DND-41 (cell line): ENCODE measurements at places on chromosomes 2 and 18.
A peak's percentile ranks its signal among the peaks of the same experiment; 100 is the strongest.

GRCh38 chr2:17296686-17297085, 221.6 kb downstream of the RAD51AP2 start:
- H3K27me3 ChIP-seq, result no peaks in the 10 kb centered on the region
- H3K27ac ChIP-seq, result no peak overlapping the region
- DNase-seq, result no peak
- no peaks in the 10 kb centered on the region for H3K36me3 ChIP-seq
- no peaks in the 10 kb centered on the region for H3K4me1 ChIP-seq
- no peak overlapping the region for H3K4me3 ChIP-seq

GRCh38 chr2:148531669-148532428, 112.7 kb upstream of the EPC2 start:
- no peaks in the 10 kb centered on the region for H3K27me3 ChIP-seq
- H3K36me3 ChIP-seq, result no peaks in the 10 kb centered on the region
- no peak for DNase-seq
- no peak overlapping the region for H3K27ac ChIP-seq
- H3K4me1 ChIP-seq, result peaks cover 18% of the 10 kb centered on the region

GRCh38 chr2:101430156-101430555, 42.9 kb upstream of the CREG2 start:
- H3K4me1 ChIP-seq, result no peaks in the 10 kb centered on the region
- no peak overlapping the region for H3K27ac ChIP-seq
- no peaks in the 10 kb centered on the region for H3K27me3 ChIP-seq
- no peak overlapping the region for H3K4me3 ChIP-seq
- H3K36me3 ChIP-seq, result peaks cover 29% of the 10 kb centered on the region; the same call in 1 of the 2 replicates
- no peak for DNase-seq

DNA sequence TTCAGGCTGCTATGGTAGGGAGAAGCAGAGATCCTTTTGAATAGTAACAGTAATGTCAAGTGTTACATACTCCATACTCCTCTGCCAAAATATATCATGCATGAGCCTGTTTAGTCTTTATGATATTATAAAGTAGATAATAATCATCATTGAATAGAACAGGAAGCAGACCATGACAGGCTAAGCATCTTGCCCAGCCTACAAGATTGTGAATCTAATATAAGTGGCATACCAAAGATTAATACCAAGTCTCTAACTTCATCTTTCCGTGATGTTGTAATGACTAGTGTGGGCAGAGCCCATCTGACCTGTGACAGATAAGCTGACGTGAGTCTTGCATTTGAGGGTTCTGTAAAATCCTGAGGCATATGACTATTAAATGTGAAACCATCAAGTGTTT, 13.1 kb downstream of the NDUFB3 start:
- no peak overlapping the region for H3K4me3 ChIP-seq
- H3K36me3 ChIP-seq, result peaks cover 63% of the 10 kb centered on the region
- DNase-seq, result no peak
- H3K4me1 ChIP-seq, result no peaks in the 10 kb centered on the region

- H3K4me3 ChIP-seq, result no peak overlapping the region
- peaks cover 12% of the 10 kb centered on the region; the same call in 1 of the 2 replicates for H3K36me3 ChIP-seq
- no peaks in the 10 kb centered on the region for H3K27me3 ChIP-seq
- H3K27ac ChIP-seq, result no peak overlapping the region
- H3K4me1 ChIP-seq, result peaks cover 6% of the 10 kb centered on the region
Measured at GRCh38 chr2:219155054-219155644, 5.5 kb downstream of the NHEJ1 start.

DNA sequence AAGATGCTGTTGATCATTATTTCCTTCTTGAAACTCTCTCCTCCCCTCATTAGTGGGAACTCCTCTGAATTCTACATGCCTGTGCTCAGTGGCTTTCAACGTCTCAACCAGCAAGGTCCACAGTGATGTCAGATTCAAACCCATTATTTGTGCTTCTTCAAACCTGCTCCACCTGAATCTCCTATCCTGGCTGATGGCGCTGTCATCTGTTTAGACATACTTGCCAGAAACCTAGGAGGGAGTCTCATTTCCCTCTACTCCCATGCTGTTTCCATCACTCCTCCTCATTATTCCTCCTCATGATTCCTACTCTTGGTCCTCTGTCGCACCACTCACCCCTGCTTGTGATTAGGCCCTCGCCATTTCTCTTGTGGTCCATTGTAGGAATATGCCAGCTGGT, 2.9 kb upstream of the LPIN2 start:
- no peak overlapping the region for H3K4me3 ChIP-seq
- no peak overlapping the region for H3K27ac ChIP-seq
- no peak for DNase-seq
- H3K4me1 ChIP-seq, result peaks cover 24% of the 10 kb centered on the region
- H3K36me3 ChIP-seq, result peaks cover 8% of the 10 kb centered on the region

DNA sequence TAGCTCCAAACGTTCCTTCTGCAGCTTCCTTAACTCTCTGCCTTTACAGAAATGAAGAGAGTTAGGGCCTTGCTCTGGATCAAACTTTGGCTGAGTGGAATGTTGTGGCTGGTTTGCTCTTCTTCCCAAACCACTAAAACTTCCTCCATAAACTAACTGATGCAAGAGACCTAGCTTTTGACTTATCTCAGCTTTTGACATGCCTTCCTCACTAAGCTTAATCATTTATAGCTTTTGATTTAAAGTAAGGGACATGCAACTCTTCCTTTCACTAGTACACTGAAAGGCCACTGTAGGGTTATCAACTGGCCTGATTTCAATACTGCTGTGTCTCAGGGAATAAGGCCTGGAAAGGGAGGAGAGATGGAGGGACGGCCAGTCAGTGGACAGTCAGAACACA, 8.3 kb downstream of the PXDN start:
- H3K27me3 ChIP-seq, result peaks cover 9% of the 10 kb centered on the region
- H3K4me3 ChIP-seq, result no peak overlapping the region
- H3K4me1 ChIP-seq, result no peaks in the 10 kb centered on the region
- no peak for DNase-seq
- no peaks in the 10 kb centered on the region for H3K36me3 ChIP-seq

DNA sequence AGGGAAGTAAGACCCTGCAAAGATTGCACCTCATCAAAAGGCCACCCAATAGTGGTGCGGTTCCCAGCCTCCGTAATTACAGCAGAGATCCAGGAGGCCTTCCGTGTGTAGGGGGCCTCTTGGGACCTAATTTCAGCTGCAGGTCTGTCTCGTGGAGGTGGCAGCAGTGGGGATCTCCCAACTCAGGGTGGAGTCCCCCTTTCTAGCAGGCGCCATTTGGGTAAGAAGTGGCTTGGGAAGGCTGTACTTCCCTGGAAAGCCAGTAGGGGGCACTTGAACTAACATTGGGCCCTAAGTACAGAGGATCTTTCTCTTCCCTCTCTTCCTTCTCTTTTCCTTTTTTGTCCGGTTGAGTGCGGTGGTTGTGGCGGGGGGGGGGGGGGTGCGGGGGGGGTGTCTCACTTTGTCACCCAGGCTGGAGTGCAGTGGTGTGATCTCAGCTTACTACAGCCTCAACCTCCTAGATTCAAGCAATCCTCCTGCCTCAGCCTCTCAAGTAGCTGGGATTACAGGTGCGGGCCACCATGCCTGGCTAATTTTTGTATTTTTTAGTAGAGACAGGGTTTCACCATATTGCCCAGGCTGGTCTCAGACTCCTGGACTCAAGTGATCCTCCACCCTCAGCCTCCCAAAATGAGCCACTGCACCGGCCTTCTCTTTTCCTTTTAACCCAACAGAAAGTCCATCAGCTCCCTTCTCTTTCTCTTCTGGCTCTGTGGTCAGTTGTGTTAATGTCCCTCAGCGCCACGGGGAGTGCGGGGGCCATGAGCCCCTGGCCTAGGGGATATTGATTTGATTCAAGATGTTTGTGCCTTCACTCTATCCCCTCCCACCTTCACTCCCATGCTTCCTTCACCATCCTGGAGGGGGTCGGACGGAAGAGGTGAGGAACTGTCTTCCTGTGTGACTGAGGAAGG, 32.0 kb downstream of the CENPO start:
- no peaks in the 10 kb centered on the region for H3K27me3 ChIP-seq
- peaks cover 79% of the 10 kb centered on the region for H3K36me3 ChIP-seq
- no peaks in the 10 kb centered on the region for H3K4me1 ChIP-seq
- no peak overlapping the region; the same call in 1 of the 2 replicates for H3K27ac ChIP-seq
- peak; percentile 43 for DNase-seq
- no peak overlapping the region for H3K4me3 ChIP-seq

- DNase-seq, result no peak
- no peak overlapping the region for H3K4me3 ChIP-seq
- H3K4me1 ChIP-seq, result peaks cover 15% of the 10 kb centered on the region
Measured at GRCh38 chr2:2000724-2001061, 256.4 kb upstream of the PXDN start.

DNA sequence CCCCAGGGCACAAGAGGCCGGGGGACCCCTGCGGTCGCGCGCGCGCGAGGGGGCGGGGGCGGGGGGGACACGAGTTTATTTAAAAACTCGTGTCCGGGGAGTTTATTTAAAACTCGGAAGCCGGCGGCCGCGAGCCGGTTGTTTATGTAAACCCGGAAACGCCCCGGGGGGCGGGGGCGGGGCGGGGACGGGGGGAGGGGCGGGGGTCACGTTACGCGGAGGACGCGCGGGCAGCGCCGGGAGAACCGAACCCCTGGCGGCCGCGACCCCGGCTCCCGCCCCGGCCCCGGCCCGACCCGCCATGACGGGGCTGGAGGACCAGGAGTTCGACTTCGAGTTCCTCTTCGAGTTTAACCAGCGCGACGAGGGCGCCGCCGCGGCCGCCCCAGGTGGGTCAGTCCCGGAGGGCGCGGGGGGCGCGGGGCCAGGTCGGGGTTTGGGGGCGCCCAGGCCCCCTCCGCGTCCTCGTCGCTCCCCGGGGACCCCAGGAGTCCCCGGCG, 4.4 kb downstream of the NFATC1 start:
- peak overlapping the region; percentile 63 for H3K4me3 ChIP-seq
- peak overlapping the region; percentile 54; the same call in 1 of the 2 replicates for H3K27ac ChIP-seq
- peaks cover 52% of the 10 kb centered on the region for H3K4me1 ChIP-seq
- no peaks in the 10 kb centered on the region for H3K36me3 ChIP-seq

- DNase-seq, result no peak
- no peak overlapping the region for H3K27ac ChIP-seq
- H3K27me3 ChIP-seq, result no peaks in the 10 kb centered on the region
- no peaks in the 10 kb centered on the region for H3K36me3 ChIP-seq
Measured at GRCh38 chr18:54100466-54100865, 124.0 kb downstream of the MBD2 start.

- H3K36me3 ChIP-seq, result no peaks in the 10 kb centered on the region
- H3K4me3 ChIP-seq, result no peak overlapping the region
Measured at GRCh38 chr2:82834893-82835292, 1624.2 kb downstream of the SUCLG1 start.

DNA sequence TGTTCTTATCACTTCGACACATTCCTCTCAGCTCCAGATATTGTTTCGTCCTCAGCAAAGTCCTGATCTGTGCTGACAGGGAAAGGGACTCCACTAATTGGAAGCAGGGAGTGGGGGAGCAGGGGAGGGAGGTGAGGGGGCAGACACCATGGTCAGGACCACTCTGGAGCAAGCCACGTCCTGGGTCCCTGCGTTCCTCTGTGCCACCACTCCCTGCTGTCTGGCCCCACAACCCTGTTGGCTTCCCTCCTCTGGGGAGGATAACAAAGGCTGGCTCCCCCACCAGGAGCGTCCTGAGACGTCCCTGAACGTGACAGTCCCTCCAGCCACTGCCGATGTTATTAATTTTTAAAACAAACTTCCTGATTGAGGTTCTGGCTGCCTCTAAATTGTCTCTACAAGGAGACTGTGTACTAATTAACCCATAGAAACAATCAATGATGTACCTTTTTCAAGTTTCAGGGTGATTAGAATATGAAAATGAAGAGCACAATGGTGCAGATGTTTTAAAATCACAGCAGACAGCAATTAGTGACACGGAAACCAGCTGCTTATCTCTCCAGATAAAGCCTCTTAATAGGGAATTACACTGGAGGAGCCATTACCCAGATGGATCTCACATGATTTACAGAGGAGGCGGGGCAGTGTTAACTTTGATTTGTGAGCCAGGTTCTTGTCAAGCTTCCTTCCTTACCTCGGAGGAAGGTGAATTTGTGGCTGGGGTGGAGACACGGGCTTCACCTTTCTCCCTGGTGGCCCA, 257.5 kb downstream of the SETBP1 start:
- H3K27ac ChIP-seq, result no peak overlapping the region
- H3K27me3 ChIP-seq, result no peaks in the 10 kb centered on the region
- DNase-seq, result no peak
- no peaks in the 10 kb centered on the region for H3K4me1 ChIP-seq
- no peak overlapping the region for H3K4me3 ChIP-seq

DNA sequence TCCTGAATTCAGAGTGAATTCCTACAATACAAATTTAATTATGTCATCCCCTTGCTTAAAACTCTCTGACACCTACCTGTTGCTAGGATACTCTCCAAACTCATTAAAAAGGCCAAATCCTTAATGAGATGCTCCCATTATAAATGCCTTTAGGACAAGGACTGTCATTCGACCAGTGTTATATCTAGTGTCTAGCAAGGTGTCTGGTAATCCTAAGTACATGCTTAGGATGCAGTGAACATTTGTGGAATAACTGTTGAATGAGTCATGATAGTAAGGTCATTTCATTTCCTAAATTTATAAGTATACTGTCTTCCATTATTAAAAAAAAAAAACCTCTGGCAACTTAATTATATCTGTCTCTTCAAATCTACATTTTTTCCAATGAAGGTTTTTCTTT, 588.9 kb upstream of the NRXN1 start:
- no peaks in the 10 kb centered on the region for H3K27me3 ChIP-seq
- H3K36me3 ChIP-seq, result no peaks in the 10 kb centered on the region
- H3K4me1 ChIP-seq, result no peaks in the 10 kb centered on the region
- DNase-seq, result no peak
- H3K4me3 ChIP-seq, result no peak overlapping the region

GRCh38 chr2:96157649-96158553, 12.7 kb upstream of the DUSP2 start:
- no peaks in the 10 kb centered on the region for H3K27me3 ChIP-seq
- no peak overlapping the region for H3K27ac ChIP-seq
- no peaks in the 10 kb centered on the region for H3K36me3 ChIP-seq
- H3K4me3 ChIP-seq, result no peak overlapping the region
- no peak for DNase-seq

DNA sequence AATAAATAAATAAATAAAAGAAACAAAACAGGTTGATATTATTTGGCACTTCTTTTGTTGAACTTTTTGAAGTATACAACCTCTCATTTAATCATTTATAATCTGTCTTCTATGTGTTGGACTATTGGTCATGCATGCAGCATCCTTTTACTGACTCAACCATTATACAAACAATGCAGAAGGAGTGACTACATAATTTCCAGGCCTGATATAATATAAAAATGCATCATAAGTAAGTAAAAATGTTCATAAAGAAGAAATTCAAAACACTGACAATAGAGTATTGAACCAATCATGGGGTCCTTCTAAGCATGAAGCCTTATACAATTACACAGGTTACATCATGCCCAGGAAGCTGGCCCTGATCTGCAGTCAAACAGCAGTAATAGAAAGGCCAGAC, 141.5 kb upstream of the FN1 start:
- H3K27me3 ChIP-seq, result no peaks in the 10 kb centered on the region
- H3K27ac ChIP-seq, result no peak overlapping the region
- no peak for DNase-seq
- no peaks in the 10 kb centered on the region for H3K36me3 ChIP-seq
- H3K4me1 ChIP-seq, result no peaks in the 10 kb centered on the region

DNA sequence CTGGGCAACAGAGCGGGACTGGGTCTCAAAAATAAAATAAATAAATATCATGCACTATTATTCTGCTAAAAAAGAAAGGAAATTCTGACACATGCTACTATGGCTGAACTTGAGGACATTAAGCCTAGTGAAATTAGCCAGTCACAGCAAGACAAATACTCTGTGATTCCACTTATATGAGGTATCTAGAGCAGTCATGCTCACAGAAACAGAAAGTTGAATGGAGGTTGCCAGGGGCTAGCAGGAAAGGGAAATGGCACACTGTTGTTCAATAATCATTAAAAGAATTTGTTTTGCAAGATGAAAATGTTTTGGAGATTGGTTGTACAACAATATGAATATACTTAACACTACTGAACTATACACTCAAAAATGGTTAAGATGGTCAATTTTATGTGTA, 60.8 kb downstream of the NCKAP1 start:
- no peak overlapping the region for H3K4me3 ChIP-seq
- H3K27me3 ChIP-seq, result peaks cover 3% of the 10 kb centered on the region
- H3K36me3 ChIP-seq, result no peaks in the 10 kb centered on the region
- DNase-seq, result no peak
